Activated T-helper 2 cell treated with anti-CD3 and anti-CD28 coated beads, Interferon-gamma antibody, Interleukin-2, Interleukin-4, amounts not matched to agents 10 μg/mL and 5 μg/mL and 100 μg/mL, durations not matched to agents 14 hours and 24 hours and 36 hours (primary cell): ENCODE measurements at places on chromosomes 3 and 15. TPM values are rescaled to one million over a fixed set of nuclear protein-coding genes. Genes with fewer than 3 reads are reported as not detected.

DNA sequence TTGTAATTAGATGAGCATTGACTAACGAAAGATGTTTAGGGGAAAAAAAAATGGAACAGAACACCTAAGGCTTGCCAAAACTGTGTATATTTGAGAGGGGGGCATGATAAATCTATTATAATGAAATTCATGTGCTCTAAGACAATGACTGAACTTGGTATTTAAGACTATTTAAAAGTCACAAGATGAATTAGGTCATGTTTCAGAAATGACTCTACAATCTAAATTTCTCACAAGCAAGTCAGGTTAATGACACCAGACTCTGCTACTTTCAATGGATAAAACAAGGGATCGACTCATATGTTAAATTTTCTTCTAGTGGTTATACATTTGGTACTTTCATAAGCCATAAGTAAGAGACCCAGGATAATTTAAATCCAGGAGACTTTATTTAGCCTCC is 78.4 kb downstream of the DUT start:
- no peak overlapping the region for H3K4me3 ChIP-seq
- no peaks in the 10 kb centered on the region for H3K4me1 ChIP-seq
- peaks cover 9% of the 10 kb centered on the region for H3K27me3 ChIP-seq
- no peak for DNase-seq
- H3K36me3 ChIP-seq: no peaks in the 10 kb centered on the region
- no peak overlapping the region for H3K27ac ChIP-seq

- H3K4me1 ChIP-seq: no peaks in the 10 kb centered on the region
- H3K36me3 ChIP-seq: no peaks in the 10 kb centered on the region
- no peak overlapping the region for H3K4me3 ChIP-seq
- H3K27me3 ChIP-seq: no peaks in the 10 kb centered on the region
- no peak for DNase-seq
Measured at GRCh38 chr3:163490119-163490518, 1588.2 kb downstream of the SI start.

GRCh38 chr3:9810846-9811245 is 784 bp downstream of the TTLL3 start:
- no peaks in the 10 kb centered on the region for H3K27me3 ChIP-seq
- no peak for DNase-seq
- H3K36me3 ChIP-seq: peaks cover 61% of the 10 kb centered on the region
- H3K4me3 ChIP-seq: peak overlapping the region; percentile 40
- H3K4me1 ChIP-seq: peaks cover 30% of the 10 kb centered on the region
- H3K27ac ChIP-seq: peak overlapping the region; percentile 46

The FGF7 gene
- total RNA-seq: not detected in 2 replicates

DNA sequence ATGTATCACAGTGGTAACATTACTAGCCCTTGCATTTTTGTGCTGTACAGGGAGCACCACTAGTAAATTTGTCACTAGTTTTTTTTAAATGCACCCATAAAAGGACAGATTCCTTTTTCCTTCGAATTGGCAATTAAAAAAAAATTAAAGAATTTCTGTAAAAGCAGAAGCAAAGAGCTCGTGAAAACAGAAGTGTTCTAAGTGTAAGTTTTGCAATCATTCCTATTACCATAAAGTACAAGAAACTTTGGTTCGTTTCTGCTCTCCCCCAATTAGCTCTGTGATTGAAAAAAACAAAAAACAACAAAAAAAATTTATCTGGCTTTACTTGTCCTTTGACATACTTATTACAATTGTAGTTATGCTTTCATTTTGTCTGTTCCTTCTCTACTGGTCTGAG is 5.3 kb downstream of the SERP1 start:
- no peak overlapping the region for H3K4me3 ChIP-seq
- H3K27me3 ChIP-seq: no peaks in the 10 kb centered on the region
- DNase-seq: no peak
- H3K27ac ChIP-seq: no peak overlapping the region

- no peak for DNase-seq
- peaks cover 5% of the 10 kb centered on the region for H3K36me3 ChIP-seq
- H3K27me3 ChIP-seq: no peaks in the 10 kb centered on the region
- peaks cover 19% of the 10 kb centered on the region for H3K4me1 ChIP-seq
Measured at GRCh38 chr3:72494626-72495025, 353.6 kb downstream of the SHQ1 start.

The UPK1B gene
- not detected in 2 replicates for total RNA-seq

The SERPINI2 gene
- not detected in 2 replicates for total RNA-seq
